H1 (cell line): ENCODE measurements at places on chromosomes 5 and 9.

- H3K36me3 ChIP-seq: no peaks in the 10 kb centered on the region
- H3K4me1 ChIP-seq: no peaks in the 10 kb centered on the region
- no peaks in the 10 kb centered on the region for H3K27me3 ChIP-seq
- no peak for DNase-seq
- no peak overlapping the region for H3K27ac ChIP-seq
Observed at GRCh38 chr9:69452110-69452782, 127.2 kb downstream of the ENTREP1 start.

DNA sequence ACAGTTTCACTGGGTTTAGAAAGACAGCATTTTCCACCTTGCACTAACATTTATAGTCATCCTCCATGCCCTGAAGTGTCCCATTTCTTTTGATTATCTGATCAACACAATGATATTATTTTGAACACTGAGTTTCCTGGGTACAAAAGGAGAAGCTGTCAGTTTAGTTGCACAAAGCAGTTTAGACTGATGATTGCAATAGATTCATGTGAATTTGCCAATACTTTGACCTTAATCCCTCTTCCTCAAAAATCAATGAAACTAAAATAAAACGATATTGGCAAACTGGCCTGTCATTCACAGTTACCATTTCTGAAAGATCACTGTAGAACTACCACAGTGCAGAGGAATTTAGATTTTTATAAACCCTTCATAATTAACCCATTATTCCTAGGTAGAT is 34.2 kb upstream of the RASGRF2 start:
- no peak overlapping the region for H3K4me3 ChIP-seq
- no peaks in the 10 kb centered on the region for H3K36me3 ChIP-seq
- H3K27ac ChIP-seq: no peak overlapping the region
- DNase-seq: no peak
- H3K27me3 ChIP-seq: no peaks in the 10 kb centered on the region

DNA sequence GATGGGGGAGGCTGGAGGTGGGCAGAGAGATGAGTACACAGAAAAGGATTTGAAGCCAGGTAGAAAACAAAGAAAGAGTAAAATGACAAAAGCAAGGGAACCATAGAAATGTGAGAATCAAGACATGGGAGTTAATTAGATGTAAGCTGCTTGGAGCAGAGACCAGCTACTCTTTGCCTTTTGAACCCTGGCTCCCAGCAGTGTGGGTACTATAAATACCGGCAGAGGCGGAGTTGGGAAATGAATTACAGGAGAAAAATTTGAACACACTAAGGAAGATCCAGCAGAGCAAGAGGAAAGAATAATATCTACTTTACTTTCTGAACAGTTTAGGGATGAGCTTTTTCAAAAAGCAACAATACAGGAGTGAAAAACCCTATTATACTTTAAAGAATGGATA is 36.5 kb downstream of the KIF24 start:
- H3K27me3 ChIP-seq: no peaks in the 10 kb centered on the region
- DNase-seq: no peak
- no peak overlapping the region for H3K4me3 ChIP-seq
- H3K4me1 ChIP-seq: no peaks in the 10 kb centered on the region

DNA sequence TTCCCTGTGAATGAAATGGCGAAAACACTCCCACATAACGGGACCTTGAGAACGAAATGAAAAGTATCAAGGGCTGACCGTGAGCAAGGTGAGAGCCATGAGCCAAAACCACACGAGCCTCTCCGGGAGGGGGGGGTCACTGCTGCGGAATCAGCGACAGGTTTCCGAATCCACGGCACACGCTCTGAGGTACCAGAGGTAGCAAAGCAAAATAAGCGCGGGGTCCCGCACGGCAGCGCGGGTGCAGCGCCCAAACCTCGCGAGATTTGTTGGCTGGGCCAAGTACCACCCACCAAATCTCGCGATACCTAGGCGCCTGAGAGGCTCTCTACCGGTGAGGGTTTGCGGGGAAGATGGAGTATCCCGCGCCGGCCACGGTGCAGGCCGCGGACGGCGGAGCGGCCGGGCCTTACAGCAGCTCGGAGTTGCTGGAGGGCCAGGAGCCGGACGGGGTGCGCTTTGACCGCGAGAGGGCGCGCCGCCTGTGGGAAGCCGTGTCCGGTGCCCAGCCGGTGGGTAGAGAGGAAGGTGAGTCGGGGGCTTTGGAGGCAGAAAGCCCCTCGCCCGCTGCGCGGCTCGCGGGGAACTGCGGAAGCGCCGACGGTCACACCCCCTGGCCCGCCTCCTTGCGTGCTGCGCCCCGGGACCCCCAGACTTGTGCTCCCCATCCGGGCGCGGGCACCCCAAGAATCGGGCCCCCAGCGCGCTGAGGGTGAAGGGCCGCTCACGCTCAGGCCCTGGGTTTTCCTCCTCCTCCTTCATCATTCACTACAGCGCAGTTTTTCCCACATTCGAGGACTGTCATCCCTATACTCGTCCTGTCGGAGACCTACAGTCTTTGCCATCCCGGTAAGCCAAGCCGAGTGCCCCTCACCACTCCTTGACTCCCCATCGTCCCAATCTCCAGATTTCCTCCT is at the start of gene ZNF346:
TSS of gene ZNF346 (plus strand) at position 311 of the 917 bp plus-strand sequence. CDS start at position 354, 43 bp downstream.
- H3K4me3 ChIP-seq: peak within 1 kb of the TSS; percentile 74
- peak; percentile 93 for DNase-seq
- peak within 1 kb of the TSS; percentile 13; the same call in 1 of the 2 replicates for H3K27ac ChIP-seq
- H3K36me3 ChIP-seq: no peaks in the 10 kb centered on the region

DNA sequence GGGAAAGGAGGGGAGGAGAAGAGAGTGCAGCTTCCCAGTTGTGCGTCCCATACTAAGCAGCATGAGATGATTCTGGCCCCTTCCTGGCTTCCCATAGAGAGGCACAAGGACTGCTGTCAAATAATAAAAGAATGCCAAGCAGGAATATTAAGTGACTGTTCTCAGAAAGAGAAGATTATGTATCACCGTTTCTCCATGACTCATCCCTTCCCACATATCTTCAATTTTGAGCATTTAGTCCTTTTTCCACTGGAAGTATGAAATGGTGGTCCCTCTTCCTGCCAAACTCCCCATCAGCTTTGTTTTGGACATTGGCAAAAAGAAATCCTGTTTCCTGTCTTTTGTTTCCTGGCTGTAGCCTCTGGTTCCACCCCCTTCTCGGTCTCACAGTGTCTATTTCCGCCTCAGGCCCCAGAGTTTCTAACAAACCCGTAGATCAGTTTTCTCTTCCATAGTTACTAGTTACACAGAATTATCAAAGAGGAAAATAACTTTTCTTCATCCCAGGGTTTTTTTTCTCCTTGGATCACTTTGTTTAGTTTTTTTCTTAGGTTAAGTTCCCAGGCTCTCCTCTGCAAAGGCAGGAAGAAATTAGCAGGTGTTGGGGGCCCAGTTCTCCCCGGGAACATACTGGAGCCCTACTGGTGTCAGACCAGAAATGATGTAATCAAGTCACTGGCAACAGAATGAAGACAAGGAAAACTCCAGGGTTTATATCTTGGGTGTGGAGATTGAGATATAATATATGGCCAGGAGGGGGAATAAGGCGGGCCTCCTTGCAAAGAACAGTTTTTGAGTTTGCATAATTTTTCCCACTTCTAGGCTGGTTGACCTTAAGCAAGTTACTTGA is 26.4 kb upstream of the ARHGAP26 start:
- no peak overlapping the region for H3K4me3 ChIP-seq
- no peaks in the 10 kb centered on the region for H3K27me3 ChIP-seq
- no peak for DNase-seq
- H3K4me1 ChIP-seq: peaks cover 5% of the 10 kb centered on the region

DNA sequence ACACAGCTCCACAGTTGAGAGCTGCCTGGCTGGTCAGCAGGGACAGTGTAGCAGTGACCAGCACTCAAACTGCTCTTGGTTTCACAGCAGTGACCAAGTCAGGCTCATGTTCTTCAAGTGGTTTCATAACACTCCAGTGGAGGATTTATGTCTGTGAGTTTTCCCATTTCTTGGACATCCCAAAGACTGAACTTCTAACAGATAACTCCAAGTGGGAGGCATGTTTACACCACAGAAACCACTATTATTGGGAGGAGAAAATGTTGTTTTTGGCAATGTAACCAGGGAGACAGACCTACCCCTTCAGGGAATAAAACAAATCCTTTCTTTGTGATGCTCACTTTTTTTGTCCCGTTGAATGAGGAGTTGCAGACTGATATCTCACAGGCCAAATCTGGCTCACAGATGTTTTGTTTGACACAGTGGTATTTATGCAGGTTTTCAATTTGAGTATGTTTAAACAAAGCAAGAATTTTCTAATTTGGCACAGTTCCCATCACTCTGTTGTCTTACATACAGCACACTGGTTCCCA is 141.5 kb downstream of the RMI1 start:
- no peak overlapping the region for H3K4me3 ChIP-seq
- no peaks in the 10 kb centered on the region for H3K27me3 ChIP-seq
- no peak for DNase-seq

GRCh38 chr5:65796269-65796668 is 74.3 kb downstream of the NLN start:
- H3K4me1 ChIP-seq: no peaks in the 10 kb centered on the region
- H3K4me3 ChIP-seq: no peak overlapping the region
- peaks cover 50% of the 10 kb centered on the region for H3K36me3 ChIP-seq
- no peak overlapping the region for H3K27ac ChIP-seq
- no peaks in the 10 kb centered on the region for H3K27me3 ChIP-seq

DNA sequence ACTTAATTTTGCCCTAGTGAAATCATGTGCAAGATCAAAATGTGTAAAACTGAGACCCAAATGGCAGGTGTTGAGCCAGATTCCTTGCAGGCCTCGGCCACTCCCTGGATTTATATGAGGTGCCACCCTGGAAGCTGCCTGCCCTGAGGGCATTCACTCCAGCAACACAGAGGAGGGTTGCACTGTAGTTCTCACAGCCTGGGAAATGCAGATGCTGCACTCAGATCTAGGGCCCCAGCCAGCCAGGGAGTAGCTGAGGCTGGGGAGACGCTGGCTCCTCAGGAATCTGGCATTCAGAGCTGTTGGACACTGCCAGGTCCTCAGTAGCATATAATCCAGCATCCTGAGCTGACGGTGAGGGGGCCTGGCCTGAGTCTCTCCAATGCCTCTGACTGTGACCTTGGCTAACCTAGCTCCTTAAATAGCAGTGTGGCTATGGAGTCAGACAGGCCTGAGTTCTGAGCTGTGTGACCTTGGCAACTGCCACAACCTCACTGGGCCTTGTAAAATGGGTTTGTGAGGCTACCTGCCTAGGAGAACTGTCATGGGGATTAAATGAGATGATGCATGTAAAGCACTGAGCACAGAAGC is 8.7 kb downstream of the KCNMB1 start:
- no peaks in the 10 kb centered on the region for H3K4me1 ChIP-seq
- no peaks in the 10 kb centered on the region for H3K36me3 ChIP-seq
- no peak for DNase-seq
- no peaks in the 10 kb centered on the region for H3K27me3 ChIP-seq

- peaks cover 33% of the 10 kb centered on the region for H3K4me1 ChIP-seq
- H3K4me3 ChIP-seq: no peak overlapping the region
- no peak overlapping the region for H3K27ac ChIP-seq
- DNase-seq: no peak
- H3K36me3 ChIP-seq: no peaks in the 10 kb centered on the region
Observed at GRCh38 chr5:139745132-139745799, 50.3 kb upstream of the PSD2 start.

DNA sequence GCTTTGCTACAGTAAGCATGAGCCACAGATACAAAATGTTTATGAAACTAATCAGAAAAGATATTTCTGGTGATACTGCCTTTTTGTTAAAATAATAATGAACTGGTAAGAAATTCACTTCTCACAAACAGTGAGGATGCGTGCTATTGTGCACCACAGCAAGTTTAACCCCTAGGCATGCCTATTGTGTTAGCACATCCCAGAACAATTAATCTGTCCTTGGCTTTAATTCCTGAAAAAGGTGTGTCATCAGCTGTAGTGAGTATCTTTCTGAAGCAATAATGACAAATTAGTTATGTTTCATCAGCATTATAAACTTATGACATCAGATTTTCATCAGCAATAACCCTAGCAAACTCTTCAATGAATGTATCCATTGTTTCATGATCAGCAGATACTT is 1307.2 kb downstream of the EFNA5 start:
- no peak overlapping the region for H3K4me3 ChIP-seq
- H3K4me1 ChIP-seq: no peaks in the 10 kb centered on the region
- DNase-seq: no peak
- no peak overlapping the region for H3K27ac ChIP-seq
- H3K36me3 ChIP-seq: no peaks in the 10 kb centered on the region

DNA sequence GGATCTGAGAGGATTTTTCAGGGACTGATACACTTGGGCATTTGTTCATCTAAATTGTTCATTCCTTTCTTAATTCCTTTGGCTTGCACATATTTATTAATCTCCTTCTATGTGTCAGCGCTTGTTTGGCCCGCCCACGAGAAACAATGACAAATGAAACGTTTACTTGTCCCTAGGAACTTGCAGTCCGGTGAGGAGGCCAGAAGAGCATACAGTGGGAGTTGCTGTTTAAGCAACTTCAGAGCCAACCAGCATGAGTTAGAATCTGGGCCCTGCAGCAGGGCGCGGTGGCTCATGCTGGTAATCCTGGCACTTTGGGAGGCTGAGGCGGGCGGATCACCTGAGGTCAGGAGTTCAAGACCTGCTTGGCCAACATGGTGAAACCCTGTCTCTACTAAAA is 18.8 kb downstream of the FBXL7 start:
- no peaks in the 10 kb centered on the region for H3K36me3 ChIP-seq
- no peak for DNase-seq
- no peaks in the 10 kb centered on the region for H3K27me3 ChIP-seq
- no peak overlapping the region for H3K27ac ChIP-seq
- no peak overlapping the region for H3K4me3 ChIP-seq

- no peaks in the 10 kb centered on the region for H3K27me3 ChIP-seq
- DNase-seq: no peak
- no peak overlapping the region for H3K4me3 ChIP-seq
- no peaks in the 10 kb centered on the region for H3K36me3 ChIP-seq
Observed at GRCh38 chr5:133290669-133291240, 238.9 kb downstream of the HSPA4 start.

GRCh38 chr5:100790170-100790665 is 112.9 kb downstream of the ST8SIA4 start:
- H3K4me3 ChIP-seq: no peak overlapping the region

- H3K27me3 ChIP-seq: peaks cover 3% of the 10 kb centered on the region; the same call in 1 of the 2 replicates
- H3K4me1 ChIP-seq: no peaks in the 10 kb centered on the region
- no peak overlapping the region for H3K27ac ChIP-seq
- no peak overlapping the region for H3K4me3 ChIP-seq
Observed at GRCh38 chr9:38358390-38359296, 33.9 kb upstream of the ALDH1B1 start.

DNA sequence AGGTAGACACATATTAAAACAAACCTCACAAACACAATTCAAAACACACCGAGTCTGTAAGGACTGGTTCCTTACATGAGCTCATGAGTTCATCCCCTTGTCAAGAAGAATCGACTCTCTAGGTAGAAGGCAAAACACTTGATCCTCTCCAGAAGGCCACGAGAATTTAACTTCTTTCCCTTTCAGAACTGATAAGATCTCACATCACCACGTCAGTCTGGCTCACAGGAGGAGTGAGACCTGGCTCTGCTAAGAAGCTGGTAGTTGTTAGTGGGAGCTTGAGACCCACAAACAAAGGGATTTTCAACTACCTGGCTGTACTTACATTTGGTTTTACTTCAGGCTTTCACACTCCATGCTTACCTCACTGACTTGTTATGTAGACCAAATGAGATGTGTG is 459.2 kb downstream of the ARHGEF28 start:
- no peak for DNase-seq
- H3K27me3 ChIP-seq: no peaks in the 10 kb centered on the region
- no peaks in the 10 kb centered on the region for H3K4me1 ChIP-seq
- H3K36me3 ChIP-seq: no peaks in the 10 kb centered on the region
- H3K4me3 ChIP-seq: no peak overlapping the region
- H3K27ac ChIP-seq: no peak overlapping the region

- H3K36me3 ChIP-seq: no peaks in the 10 kb centered on the region; the same call in 1 of the 2 replicates
- peak overlapping the region; percentile 9 for H3K4me3 ChIP-seq
- peaks cover 22% of the 10 kb centered on the region for H3K4me1 ChIP-seq
- peaks cover 55% of the 10 kb centered on the region for H3K27me3 ChIP-seq
- no peak overlapping the region for H3K27ac ChIP-seq
Observed at GRCh38 chr5:73233461-73234203, 60.6 kb downstream of the TMEM174 start.
